ENCODE measurements at places on chromosomes 7 and 10.

DNA sequence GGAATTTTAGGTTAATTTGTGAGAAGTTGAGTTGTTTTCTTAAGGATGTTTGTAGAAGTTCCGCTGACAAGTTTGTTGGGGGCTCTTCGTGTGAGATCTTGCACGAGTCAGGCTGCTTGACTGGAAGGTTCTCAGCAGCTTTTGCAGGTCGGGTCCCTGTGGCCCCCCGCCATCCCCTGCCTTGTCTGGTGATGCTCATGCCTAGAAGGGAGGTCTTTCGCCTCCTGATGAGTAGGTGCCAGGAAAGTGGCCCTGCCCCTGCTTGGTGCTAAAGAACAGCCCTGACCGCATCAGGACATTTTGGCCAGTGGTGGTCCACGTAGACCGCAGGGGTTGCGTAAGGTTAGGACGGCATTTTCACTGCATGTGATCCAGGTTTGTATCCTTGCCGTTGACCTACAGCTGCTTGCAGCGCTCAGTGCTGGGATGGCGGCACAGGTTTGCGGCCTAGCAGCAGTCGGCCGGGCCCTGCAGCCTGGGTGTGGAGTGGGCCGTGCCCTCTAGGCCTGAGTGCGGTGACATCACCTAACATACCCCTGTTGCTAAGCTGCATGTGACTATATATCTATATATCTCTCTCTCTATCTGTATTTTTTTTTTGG, 62.4 kb downstream of the DNAJB6 start:
- DNase-seq, result no peak

- no peak for DNase-seq
These were observed 32.8 kb downstream of the SLC35G1 start for GRCh38 chr10:93926613-93927012.

DNA sequence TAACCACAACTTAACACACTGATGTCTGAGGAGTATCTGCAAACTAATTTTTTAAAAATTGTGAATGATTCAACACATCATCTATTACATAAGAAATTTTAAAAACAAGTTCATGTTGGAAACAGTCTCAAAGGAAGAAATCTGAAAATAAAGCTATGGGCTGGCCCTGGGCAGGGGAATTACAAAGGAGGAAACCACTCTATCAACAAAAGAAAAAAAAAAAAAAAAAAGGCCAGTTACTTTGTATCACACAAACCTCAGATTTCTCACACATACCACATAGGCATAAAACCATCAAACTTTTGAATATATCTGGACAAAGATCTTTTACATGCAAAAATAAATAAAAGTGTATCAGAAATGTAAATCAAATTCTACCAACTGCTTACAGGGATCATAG, 20.8 kb downstream of the TIAL1 start:
- no peak for DNase-seq

DNA sequence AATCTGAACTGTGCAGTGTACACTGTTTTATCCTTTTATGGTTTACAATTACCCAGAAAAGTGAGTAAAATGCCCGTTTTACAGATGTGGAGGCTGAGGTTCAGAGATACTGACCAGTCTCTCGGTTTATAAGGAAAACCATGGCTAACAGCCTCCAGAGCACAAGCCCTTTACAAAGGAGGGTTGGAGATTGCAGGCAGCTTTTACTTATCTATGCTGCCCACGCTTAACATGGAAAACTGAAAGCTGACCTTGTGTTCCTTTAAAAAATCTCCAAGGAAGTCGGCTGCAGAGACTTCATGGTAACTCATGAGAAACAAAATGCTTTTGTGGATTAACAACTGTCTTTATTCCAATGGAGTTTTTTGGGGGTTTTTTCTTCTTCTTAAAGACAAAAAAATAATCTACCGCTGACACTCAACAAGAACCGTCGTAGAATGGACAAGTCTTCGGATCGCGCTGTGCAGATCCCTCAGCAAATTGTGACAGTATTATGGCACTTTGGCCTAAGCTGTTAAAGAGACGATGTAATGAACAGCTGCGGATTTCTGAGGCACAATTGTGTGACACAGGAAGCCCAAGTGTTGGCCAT, 654 bp upstream of the SLF2 start:
- DNase-seq, result no peak

DNA sequence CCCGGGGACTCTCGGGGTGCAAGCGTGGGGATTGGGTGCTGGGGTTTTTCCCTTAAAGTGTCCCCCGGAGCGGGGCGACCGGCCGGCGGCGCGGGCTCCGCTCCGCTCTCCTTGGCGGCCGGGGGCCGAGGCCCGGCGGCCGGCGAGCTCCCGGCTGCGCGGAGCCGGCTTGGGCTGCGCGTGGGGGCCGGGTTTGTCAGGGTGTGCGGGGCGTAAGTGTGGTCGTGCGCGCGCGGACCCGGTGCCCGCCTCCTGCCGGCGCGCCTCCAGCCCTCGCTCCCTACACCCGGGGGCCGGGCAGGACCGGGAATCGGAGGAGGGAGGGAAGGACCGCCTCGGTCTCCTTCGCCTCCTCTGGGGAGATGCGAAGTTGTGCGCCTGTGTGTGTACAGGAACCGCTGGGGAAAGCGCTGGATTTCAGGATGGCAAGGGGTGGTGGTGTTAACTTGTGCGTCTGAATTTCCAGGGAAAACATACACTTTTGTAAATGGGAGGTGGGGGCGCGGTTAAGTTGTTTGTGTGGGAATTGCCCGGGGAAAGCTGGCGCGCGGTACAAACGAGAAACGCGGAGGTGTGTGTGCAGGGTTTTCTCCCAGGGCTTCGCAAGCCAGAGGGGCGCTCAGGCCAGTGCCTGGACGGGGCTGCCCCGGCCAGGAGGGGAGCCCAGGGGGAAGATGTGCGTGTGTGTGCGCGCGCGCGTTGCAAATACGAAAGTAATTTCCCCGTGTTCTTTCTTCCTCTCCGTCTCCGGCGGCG, 737 bp downstream of the ZMIZ1 start:
- peak; percentile 34 for DNase-seq

DNA sequence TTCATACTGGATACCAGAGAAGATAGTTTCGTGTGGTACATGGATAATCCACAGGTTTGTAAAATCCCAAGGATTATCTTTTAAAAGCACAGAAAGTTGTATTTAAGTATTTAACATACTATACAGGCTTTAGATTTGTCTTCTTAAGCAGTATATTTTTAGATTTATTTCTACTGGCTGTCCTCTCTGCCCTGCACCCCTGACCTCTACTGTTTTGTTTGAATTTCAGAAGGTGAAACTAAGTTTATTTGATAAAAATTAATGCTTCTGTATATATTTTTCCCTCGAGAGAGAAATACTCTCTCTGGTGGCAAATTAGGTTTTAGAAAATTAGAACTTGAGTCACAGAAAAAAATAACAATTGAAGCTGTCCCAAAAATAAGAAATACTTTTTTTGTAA, 18.8 kb downstream of the PLEKHA1 start:
- DNase-seq, result no peak

DNA sequence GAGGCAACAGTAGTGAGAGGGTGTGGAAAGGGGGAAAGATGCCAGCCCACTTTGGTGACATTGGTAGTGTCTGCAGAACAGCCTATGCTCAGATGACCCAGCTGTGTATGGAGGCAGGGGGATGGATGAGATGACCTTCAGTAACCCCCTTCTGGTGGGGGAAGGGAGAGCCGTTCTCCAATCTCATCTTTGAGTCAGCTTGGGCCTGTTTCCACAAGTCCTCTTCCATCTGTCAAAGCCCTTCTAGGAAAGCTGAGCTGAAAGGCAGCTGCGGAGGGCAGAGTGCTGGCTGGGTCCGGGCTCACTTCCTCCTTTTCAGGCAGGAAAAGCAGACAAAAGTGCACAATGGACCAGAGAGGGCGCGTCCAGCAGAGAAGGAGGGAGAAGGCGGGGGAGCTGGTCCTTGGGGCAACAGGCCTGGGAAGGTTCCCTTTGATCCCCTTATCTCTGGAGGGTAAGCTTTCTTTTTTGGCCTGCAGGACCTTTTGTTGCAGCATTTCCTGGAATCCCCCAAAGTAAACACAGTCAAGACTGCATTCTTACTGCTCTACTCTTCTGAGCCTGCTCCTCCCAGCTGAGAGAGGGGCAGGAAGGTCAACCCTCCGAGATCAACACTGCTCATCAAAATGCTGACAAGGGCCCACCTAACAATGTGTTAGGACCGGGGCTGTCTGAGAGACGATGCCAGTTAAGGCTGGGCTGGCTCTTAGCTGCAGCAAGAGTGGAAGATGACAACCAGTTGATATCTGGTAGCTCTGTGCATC, 1.2 kb upstream of the LRMDA start:
- no peak for DNase-seq

DNA sequence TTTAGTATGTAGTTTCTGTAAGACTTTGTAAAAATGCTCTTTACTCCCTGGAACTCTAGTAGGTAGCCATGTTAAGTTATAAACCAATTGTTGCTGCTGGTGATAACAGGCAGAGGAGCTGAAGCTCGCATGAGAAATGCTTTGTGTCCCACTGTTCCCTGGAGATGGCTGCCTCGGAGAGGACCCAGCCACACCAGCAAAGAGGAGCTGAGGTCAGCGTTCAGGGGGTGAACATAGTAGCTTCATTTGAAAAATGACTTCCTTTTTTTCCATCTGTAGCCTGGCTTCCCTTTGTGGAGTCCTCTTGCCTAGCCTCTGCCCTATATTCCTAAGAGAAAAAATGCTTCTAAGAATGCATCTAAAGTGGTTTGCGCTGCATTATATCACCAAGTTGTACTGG, 20.3 kb downstream of the CELF2 start:
- no peak for DNase-seq

- DNase-seq, result peak; percentile 96
These were observed 72.8 kb upstream of the ZNF722 start for GRCh38 chr7:63925626-63926460.

DNA sequence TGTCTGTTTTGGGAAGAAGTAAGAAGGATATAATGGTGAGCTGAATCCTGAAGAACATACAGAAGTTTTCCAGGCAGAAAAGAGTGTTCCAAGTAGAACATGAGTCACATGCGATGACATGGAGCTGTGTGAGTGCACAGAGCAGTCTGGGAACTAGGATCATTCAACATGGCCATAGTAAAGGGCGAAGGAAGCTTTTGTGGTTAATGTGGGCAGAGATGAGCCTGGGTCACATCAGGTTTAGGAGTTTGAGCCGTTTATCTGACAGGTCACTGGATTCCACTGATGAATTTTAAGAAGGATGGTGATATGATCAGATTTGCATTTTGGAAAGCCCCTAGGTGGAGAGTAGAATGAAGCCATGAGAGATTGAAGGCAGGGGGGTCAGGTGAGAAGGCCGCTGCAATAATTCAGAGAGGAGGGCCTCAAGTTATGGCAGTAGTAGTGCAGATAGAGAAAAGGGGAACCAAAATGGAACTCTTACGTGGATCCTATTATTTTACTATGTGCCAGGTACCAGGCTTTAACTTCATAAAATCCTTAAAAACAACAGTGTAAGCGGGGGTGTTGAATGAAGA, 171.3 kb downstream of the RNLS start:
- no peak for DNase-seq

DNA sequence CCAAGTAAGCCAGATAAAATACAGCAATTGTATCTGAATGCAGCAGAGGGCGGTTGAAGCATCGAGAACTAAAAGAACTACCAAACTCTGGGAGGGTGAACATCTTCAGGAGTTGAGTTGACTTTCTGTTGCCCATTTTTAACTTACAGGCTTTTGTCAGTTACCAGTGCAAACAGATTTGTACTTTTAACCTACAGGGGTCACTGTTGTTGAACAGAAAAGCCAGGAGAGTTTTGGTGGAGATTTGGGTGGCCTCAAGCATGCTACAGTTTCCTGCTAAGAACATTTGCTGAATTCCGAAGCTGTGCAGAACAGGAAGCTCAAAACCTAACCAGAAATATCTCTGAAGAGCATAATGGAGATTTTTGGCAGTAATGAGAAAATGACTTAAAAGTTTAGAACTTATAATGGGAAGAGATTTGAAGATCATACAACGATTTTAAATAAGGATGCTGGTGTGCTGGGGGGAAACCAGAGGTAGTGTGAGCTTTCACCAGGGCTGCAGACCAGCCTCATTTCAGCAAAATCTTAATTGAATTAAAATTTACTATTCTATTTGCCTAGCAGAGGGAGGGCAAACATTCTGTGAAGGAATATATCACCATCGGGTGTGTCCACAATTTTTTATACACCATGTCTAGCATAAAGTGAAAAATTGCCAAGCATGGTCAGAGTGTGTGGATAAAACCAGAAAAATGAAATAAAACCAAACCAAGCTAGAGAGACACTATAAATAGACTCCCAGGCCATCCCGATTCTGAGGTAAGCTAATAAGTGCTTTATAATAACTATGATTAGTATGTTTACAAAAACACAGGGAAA, 208.6 kb upstream of the CCDC6 start:
- no peak for DNase-seq

GRCh38 chr10:118506671-118507590, 88.5 kb downstream of the PRLHR start:
- DNase-seq, result no peak

DNA sequence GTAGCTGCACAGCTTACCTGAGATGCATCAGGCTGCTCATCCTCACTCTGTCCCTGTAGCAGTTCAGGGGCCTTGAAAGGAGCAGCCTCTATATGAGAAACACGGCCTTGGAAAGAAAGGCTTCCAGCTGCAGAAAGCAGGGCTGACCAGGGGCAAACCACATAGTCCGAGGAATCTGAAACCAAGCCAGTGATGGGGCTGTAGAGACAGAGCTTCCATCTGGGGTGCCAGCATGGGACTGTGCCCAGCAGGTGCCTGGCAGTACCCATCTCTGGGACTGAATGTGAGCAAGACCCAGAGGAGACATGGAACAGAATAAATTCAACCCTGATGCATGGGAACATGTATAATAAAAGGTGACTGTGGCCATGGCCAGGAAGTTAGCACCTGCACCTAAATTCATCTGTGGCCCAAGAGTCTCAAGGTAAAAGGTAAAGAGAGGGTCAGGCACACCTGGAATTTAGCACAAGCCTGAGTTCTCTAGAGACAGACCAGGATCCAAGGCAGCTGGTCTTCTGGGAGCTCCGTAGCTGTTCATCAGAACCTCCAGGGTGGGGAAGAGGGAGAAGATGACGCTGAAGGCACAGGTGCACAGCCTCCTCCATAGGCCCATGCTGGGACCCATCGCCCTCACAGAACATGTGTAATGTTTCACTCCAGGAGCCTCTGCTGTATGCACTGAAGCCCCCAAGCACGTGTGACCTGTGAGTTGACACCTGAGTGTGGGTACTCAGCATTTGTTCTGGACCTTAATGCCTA, 25.3 kb downstream of the FRMPD2 start:
- DNase-seq, result no peak

GRCh38 chr10:85613391-85613790, 753.2 kb downstream of the GRID1 start:
- no peak for DNase-seq

DNA sequence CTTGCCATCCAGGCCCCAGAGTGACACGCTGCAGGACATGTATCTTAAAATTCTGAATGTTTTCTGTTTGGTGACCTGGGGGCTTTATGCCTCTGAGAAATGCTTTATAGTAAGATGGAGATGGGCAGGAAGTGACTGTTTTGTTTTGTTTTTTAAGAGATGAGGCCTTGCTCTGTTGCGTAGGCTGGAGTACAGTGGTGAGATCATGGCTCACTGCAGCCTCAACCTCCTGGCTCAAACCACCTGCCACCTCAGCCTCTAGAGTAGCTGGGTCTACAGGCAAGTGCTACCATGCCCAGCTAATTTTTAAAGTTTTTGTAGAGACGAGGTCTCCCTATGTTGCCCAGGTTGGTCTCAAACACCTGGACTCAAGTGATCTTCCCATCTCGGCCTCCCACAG, 20.6 kb downstream of the ZNF777 start:
- DNase-seq, result no peak

All from head of caudate nucleus (tissue), 42 donors.